Nucleus accumbens (tissue), 56 donors: ENCODE measurements at places on chromosomes 6 and 20.

DNA sequence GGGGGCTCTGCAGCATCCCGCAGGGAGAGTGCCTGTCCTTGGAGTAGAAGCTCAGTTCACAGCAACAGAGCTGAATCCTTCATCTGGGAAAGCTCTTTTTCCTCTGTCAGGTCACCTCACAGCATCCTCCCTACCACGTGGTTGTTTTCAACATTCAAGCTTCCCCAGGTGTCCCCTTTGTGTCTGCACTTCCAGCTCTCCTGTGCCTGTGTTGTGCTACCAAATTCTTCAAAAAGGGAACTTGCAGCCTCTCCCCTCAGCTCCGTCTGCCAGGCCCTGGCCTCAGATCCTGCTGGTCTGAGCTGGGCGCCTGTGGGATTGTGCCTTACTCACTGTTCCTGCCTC lies 108.4 kb downstream of the FOXF2 start:
- DNase-seq, result no peak

- no peak for DNase-seq
Observed at GRCh38 chr6:134240665-134241431, 77.1 kb downstream of the SGK1 start.

GRCh38 chr20:62518911-62519310 lies 43.1 kb upstream of the GATA5 start:
- DNase-seq, result no peak

DNA sequence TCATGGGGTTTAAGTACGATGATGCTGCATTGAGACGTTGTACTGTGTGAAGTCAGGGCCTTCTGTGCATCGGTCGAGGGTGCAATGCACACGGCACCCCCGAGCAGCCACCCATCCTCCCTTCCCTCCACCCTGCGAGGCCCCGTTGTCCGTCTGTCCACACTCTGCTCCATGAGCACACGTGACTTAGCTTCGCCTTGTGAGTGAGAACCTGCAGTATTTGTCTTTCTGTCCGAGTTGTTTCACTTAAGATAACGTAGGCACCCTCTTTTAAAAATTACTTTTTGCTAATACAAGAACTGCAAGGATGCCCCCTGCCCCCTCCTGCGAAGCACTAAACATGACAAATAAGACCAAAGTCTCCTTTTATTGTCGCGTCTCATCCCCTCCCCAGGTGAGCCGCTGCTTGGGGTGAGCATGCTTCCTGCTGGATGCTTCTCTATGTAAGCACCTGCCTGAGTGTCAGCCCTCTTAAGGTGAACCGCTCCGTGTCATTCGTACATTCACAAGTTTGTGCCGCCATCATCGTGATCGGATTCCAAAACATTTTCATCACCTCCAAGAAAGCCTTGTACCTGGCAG lies 3.6 kb upstream of the RBBP8NL start:
- DNase-seq, result no peak

- no peak for DNase-seq
Observed at GRCh38 chr6:11318835-11319813, 86.7 kb upstream of the NEDD9 start.

GRCh38 chr6:131400779-131401496 lies 172.1 kb upstream of the ARG1 start:
- no peak for DNase-seq

GRCh38 chr6:89842228-89842627 lies 12.5 kb downstream of the CASP8AP2 start:
- DNase-seq, result no peak

DNA sequence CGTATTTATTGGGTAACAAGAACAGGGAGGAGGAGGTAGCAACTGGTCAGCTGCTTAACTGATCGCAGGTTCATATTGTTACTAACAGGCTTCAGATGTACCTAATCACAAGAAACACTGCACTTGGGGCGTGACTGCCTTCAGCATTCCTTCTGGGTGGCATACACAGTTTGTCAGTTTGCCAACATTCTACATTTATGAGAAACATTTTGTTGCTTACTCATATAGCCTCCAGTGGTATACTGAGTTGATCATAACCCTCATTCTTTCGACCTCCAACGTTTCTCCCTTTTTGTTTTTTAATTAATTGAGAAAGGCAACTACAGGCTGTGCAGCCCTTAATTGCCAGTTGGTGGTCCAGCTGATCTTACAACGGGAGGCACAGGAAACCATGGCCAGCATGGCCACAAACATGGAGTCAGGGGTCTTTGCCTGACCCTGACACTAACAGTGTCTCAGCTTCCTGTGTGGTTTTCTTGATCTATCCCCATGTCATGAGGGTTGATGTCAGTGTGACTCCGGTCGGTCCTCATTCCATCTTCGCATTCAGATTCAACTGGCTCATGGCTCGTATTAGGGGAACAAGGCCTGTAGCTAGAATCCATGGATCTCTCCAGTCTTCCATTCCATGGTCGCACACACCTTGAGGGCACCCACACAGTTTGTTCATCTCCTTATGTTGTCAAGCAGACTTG lies 9.4 kb downstream of the EPB41L2 start:
- no peak for DNase-seq

GRCh38 chr20:44001667-44002596 lies 87.3 kb downstream of the TOX2 start:
- DNase-seq, result no peak

DNA sequence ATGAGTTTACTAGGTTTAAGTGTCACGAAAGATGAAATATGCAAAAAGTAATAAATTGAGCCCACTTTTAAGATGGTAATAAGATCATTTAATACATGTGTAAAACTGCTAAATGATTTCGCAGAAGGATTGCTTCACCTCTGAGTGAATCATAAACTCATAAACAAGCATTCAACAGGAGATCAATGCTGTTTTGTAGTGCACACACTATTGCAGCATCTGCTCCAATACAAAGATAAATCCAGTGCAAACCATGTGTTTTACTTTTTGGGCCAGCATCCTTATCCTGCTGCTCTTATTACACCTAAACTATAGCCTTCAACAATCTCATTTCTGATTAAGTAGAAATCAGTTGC lies 400.1 kb downstream of the NKAIN2 start:
- DNase-seq, result no peak

DNA sequence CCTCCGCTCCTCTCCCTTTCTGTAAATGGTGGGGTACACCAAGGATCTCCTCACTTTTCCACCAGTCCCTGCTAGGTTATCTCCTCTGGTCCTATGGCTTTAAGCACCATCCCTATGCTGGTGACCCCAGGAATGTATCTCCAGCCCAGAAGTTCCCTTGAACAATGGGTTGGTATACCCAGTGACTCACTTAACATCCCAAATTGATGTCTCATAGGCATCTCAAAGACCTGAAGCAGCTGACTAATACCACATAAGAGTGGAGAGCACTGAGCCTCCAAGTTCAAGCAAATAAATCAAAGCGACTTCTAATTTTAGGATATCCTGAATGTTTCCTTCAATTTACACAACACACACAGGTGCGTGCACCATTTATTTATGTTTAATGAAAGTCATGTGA lies 48.3 kb downstream of the ADGRF1 start:
- no peak for DNase-seq

- DNase-seq, result no peak
Observed at GRCh38 chr20:23081263-23081819, 4.8 kb downstream of the CD93 start.

GRCh38 chr6:2909718-2910117 lies 6.6 kb upstream of the SERPINB9 start:
- no peak for DNase-seq

- no peak for DNase-seq
Observed at GRCh38 chr6:20024316-20024673, 187.1 kb downstream of the ID4 start.

DNA sequence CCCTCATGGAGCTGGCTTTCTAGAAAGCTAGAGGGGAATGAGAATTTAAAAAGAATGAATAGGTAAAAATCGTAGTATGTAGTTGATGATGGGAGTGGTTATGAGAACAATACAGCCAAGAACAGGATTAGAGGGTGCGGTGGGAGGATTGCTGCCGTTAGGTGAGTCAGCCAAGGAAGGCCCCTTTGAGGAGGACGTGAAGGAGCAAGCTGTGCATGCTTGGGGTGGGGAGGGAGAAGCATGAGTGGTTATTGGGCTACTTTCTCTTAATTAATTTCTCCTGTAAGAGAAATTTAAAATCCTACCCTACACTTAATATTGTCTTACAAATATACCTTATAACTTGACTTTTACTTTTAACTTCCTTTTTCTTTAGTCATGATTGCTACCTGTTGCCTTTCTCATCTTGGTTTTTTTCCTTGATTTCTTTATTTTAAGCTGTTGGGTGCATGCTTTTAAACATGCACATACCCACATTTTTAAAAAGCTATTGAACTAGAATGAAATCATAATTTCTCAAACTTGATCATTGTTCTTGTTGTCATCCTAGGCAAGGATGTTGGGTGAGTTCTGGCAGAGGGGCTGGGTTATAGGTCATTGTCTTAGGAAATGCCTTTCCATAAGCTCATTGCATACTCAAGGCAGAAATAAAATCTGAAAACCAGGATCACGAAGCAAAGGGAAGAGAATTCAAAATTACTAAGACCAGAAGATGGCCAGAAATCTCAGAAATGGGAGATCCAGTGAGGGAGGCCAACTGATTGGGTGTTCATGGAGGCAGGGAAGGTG lies 114.5 kb downstream of the TCP11 start:
- no peak for DNase-seq

DNA sequence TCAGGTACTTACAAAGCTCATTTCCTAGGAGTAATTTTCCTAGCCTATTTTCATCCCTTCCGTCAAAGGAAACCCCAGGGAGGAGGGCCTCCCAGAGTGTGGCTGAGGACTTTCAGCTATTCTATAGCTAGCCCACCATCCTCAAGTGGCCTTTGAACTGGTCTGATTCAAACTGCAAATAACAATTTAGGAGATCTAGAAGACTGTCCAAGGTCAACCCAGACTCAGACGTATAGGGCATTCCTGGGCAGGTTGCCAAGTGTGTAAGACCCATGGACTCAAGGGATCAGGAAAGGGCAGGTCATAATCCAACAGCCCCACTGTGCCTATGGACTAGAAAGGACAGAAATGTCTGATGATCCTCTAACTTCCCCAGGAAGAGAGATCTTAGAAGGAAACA lies 2.1 kb upstream of the RRAGD start:
- no peak for DNase-seq

DNA sequence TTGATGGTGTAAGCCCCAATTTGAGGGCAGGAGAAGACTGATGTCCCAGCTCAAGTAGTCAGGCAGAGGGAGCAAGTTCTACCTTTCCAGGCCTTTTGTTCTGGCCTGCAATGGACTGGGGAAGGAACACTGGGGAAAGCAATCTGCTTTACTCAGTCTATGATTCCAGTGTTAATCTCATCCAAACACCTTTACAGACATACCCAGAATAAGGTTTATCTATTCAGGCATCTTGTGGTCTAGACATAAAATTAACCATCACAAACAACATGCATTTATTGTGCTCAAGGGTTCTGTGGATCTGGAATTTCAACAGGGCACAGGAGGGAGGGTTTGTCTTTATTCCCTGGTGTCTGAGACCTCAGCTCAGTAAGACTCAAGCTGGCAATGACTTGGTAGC lies 14.4 kb upstream of the RSPH3 start:
- no peak for DNase-seq

GRCh38 chr6:13453771-13454251 lies 33.6 kb downstream of the GFOD1 start:
- no peak for DNase-seq
